Activated CD8-positive, alpha-beta memory T cell treated with anti-CD3 and anti-CD28 coated beads, Interleukin-2, amount 50 U/mL, for 48 hours (primary cell): ENCODE measurements at places on chromosomes 13 and 19.

GRCh38 chr13:71754407-71754974, 112.5 kb downstream of the DACH1 start:
- no peak for DNase-seq

GRCh38 chr19:5369962-5370367, 29.4 kb upstream of the PTPRS start:
- DNase-seq, result peak; percentile 86

- DNase-seq, result peak; percentile 61
These were observed 195.6 kb downstream of the GGACT start for GRCh38 chr13:100392709-100393630.

DNA sequence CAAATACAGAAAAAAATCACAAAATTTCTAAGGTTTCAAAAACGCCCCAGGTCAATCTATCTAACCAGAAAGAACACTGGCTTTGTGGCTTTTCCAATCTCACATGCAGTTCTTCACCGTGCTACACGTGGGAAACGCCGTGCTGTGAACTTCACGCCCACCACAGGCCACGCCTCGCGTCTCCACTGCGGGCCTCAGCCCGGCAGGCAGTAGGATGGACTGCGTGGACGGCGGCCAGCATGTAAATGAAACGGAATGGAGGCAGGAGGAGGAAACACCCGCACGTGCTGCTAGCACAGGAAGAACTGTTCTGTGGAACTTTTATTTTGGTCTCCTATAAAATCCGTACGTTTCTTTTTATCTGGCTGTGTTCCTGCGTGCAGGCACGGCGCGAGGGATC, 23.8 kb downstream of the ZNF787 start:
- DNase-seq, result no peak

DNA sequence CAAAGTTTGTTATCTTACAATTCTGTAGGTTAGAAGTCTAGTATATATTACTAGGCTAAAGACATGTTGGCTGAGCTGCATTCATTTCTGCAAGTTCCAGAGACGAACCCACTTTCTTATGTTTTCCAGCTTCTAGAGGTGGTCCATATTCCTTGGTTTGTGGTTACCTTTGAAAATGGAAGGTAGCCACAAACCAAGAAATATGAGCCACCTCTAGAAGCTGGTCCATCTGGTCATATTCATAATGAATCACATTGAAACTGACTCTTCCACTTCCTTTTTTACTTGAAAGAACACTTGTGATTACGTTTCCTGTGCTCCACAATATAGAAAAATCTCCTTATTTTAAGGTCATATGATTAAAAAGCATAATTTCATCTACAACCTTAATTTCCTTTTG, 943.0 kb upstream of the PCDH9 start:
- DNase-seq, result no peak
